ENCODE measurements at places on chromosomes 2 and 18.

DNA sequence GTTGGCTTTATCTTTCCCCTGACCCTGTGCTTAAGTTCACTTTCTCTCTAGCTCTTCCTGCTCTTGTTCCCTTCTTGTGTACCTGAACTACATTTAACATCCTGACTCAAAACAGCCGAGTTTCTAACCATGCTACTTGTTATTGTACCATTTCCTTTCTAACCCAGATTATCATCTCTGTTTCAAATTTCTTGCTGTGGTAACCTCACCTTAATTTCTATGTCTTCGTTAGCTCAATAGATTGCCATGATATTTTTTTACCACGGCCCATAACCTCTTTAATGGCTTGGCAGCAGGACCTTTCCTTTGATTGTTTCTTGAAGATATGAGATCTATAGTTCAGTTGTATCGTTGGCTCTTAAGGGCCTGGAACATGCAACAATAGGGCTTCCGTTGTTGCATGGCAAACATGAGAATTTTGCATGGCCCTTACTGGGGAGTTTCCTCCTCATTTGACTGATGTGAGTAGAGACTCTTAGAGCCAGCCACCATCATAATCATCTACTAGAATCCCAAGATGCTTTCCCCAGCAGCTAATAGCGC lies 11.1 kb downstream of the CFAP36 start:
- no peak for DNase-seq

GRCh38 chr2:229780856-229781773 lies 66.8 kb upstream of the DNER start:
- DNase-seq, result no peak

DNA sequence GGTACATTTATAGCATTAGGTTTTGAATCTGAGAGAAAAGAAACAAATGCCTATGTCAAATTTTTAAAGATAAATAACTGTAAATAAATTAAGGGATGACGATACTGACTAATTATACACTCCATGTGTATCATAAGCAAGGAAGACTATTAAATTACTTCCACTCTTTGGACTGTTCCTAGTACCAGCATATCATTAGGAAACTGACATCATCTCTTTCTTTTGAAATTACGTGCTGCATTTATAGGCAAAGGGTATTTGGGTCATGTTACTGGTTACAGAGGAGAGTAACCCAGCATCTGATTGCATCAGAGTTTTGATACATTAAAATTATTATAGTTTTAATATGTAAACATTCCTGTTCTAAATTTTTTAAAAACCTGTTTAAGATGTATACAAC lies 309.7 kb downstream of the XIRP2 start:
- no peak for DNase-seq

DNA sequence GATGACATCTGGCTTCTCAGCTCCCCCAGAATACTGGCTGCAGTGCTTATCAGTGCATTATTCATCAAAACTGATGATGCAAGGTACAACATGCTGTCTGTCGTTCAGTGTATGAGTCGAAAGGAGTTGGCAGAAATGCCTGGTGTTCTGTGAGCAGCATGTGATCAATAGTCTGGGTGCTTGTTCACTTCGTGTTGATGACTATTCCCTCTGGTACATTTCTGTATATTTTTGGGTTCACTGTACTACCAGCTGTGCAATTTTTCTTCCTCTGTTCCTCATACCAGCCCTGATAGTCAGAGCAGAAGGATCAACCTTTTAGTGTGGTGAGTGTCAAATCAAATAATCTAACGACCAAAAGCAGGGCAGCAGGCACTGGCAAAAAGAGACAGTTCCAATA lies 59.0 kb upstream of the KLHL14 start:
- no peak for DNase-seq

- no peak for DNase-seq
These were observed 222.7 kb upstream of the ITGA4 start for GRCh38 chr2:181234487-181234891.

- no peak for DNase-seq
These were observed 99.0 kb upstream of the MCFD2 start for GRCh38 chr2:47014564-47015051.

DNA sequence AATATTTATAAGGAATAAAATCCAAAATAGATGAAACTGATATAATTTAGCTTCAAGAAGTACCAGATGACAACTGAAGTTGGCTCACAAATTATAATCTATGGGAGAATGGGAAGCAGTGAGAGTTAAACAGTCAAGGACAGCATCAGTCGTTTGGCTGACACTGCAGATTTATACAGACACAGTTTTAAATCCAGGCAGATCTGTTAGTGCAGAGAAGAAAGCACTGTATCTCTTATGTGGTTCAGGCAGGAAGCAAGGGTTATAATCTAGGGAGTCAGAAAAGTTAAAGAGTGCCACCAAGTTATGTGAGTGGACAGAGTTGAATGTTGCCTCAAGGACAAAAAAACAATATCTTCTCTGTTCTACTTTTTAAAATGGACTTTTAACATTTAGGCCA lies 880.2 kb downstream of the TSN start:
- no peak for DNase-seq

- no peak for DNase-seq
These were observed 142.6 kb downstream of the RIF1 start for GRCh38 chr2:151552287-151552686.

DNA sequence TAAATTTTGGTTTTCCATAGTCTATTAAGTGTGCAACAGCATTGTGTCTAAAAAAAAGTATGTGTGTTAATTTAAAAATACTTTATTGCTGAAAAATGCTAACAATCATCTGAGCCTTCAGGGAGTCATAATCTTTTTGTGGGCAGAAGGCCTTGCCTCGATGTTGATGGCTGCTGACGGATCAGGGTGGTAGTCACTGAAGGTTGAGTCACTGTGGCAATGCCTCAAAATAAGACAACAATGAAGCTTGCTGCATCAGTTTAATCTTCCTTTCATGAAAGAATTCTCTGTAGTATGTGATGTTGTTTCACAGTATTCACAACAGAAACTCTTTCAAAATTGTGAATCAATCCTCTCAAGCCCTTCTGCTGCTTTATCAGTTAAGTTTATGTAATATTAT lies 31.3 kb downstream of the HDHD2 start:
- DNase-seq, result no peak

- DNase-seq, result peak; percentile 21
These were observed 146.1 kb downstream of the HAUS1 start for GRCh38 chr18:46250084-46250811.

DNA sequence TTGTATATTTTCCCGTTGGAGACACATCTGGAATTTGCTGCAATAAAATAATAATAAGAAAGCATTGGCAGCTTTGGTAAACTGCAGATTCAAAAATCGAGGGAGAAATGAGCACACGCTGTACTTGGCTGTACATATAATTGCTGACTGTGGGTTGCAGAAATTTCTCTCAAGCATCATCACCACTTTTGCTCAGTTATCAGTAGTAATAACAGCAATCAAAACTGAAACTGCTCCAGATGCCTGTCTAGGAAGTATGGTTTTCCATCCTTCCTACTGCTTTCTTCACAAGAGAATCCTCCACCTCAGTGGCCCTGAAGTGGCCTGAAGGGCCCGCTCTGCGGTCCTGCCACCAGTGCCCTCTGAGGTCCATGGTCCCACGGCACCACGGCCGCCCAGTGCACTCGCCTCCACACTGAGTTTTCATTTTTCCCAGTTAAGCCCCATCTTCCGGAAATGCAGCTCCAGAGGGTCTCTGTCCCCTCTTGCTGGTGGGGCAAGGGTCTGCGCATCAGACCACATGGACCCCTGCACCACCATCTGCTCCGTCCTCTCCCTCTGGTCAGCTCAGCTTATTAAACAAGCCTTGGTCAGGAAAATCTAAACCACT lies 3.9 kb downstream of the DUSP28 start:
- no peak for DNase-seq

GRCh38 chr2:240455647-240456446 lies 20.4 kb downstream of the GPC1 start:
- no peak for DNase-seq

DNA sequence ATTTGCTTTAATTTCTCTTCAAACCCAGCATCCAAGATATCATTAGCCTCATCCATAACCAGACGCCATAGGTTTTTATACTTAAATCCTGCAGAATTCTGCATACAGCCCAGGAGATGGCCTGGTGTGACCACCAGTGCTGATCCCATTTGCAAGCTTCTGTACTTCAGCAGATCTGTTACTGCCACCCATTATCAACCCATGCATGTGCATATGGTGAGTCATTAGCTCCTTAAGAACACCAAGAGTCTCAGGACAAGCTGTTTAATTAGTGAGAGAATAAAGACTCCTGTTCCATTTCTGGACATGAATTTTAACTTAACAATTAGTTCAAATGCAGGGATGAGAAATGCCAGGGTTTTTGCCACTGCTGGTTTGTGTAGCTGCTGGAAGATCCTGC lies 110.7 kb upstream of the TANK start:
- no peak for DNase-seq

DNA sequence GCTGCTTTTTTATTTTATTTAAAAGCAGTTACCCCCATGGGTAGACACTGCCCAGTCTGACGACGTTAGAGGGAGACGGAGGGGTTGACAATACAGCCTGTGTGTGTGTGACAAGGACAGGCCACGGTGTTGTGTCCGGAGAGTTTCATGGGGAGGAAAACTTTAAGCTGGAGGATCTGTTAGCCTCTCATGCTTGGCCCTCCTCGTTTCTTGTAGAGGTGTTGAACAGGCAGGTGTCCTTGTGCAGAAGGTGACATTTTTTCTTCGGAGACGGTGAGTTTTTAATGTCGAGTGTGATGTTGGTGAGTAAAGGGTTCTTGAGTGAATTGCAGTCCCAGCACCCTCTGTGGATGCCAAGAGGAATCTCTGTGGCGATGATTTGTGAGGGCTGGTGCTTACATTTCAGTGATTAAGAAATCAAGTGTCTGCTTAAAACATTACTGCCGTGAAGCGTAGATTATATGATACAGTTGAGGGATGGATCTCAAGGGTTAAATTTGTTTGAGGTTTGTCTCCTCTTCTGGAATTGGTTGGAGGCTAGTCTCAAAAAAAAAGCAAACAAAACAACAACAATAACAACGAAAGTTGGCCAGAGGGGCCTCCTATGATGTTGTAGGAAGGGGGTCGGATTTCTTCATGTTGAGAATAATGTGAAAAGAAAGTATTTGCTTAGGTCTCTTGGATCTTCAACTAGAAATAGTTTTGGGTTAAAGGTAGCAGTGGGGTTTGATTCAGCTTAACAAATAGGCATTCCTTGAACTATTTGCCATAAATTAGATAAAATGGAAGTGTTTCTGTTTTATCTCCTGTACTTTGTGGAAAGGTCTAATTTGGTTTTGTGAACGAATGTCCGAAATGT lies 1.6 kb downstream of the NCOA1 start:
- DNase-seq, result no peak

DNA sequence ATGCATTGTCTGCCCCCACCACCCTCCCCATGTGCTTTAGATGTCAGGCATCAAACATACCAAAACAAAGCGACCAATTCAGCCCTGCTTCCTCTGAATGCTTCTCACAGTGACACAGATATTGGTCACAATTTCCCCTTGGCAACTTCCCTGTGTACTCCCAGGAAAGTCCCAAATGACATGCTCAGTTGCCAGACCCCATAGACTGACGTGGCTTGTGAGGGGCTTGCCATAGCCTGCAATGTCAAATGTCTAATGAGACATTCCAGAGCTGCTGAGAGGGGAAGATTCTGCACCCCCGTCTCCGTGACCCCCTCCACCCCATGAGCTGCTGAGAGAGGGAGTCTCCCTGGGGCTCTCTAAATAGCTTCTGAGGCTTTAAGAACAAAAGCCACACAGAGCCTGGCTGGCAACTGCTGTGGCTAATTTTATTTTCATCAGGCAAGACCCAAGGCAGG lies 47.3 kb downstream of the RFTN2 start:
- DNase-seq, result no peak

GRCh38 chr18:79903071-79903635 lies 48.3 kb downstream of the SLC66A2 start:
- DNase-seq, result no peak

DNA sequence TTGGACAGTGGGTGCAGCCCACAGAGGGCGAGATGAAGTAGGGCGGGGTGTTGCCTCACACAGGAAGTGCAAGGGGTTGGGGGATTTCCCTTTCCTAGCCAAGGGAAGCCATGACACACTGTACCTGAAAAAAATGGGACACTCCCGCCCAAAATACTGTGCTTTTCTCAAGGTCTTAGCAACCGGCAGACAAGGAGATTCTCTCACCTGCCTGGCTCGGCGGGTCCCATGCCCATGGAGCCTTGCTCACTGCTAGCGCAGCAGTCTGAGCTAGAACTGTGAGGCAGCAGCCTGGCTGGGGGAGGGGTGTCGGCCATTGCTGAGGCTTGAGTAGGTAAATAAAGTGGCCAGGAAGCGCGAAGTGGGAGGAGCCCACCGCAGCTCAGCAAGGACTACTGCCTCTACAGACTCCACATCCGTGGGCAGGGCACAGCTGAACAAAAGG lies 244.7 kb downstream of the NBAS start:
- no peak for DNase-seq

DNA sequence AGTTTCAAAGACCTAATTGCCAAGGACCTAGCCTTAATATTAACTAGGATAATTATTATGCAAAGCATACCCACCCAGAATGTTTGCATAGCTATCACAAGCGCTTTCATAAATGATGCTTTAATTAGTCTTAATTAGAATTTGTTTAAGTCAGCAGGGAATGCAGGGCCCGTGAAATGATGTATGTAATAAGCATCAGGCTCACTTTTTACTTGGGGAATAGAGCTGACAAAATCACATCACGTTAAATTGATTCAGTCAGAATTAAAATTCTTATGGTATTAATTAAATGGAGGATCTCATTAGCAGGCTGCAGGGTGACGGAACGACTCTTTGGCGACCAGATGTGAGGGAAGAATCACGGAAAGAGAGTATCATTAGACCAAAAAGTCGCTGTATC lies 264.5 kb downstream of the GPD2 start:
- DNase-seq, result no peak

DNA sequence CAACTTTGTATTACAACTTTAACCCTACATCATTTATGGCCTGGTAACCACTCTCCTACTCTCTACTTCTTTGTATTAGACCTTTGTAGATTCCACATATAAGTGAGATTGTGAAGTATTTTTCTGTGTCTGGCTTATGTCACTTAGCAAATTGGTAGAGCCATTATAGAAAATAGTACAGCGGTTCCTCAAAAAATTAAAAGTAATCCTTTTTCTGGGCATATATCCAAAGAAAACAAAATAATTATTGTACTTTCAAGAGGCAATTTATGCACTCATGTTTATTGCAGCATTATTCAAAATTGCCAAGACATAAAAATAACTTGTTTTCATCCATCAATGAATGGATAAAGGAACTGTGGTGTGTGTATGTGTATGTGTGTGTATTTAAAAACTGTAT lies 537.5 kb upstream of the FSIP2 start:
- DNase-seq, result no peak

GRCh38 chr2:188306271-188306670 lies 14.6 kb downstream of the GULP1 start:
- DNase-seq, result no peak

DNA sequence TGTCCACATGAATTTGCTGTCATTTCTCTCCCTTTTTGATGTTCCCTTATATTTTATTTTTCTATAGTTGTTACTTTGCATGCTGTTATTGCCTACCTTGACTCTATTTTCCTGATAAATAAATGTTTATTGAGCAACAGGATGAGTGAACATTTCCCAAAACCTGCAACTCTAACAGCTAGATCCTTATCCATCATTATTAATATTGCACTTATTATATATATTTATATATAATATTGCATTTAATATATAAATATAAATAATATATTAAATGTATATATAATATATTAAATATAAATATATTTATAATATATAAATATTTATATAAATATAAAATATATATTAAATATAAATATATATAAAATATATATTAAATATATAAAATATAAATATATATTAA lies 436.1 kb upstream of the MMADHC start:
- no peak for DNase-seq

All from activated CD4-positive, CD25-positive, alpha-beta regulatory T cell (primary cell).